ENCODE measurements at places on chromosomes 4 and X.
A peak's percentile ranks its signal among the peaks of the same experiment; 100 is the strongest.

DNA sequence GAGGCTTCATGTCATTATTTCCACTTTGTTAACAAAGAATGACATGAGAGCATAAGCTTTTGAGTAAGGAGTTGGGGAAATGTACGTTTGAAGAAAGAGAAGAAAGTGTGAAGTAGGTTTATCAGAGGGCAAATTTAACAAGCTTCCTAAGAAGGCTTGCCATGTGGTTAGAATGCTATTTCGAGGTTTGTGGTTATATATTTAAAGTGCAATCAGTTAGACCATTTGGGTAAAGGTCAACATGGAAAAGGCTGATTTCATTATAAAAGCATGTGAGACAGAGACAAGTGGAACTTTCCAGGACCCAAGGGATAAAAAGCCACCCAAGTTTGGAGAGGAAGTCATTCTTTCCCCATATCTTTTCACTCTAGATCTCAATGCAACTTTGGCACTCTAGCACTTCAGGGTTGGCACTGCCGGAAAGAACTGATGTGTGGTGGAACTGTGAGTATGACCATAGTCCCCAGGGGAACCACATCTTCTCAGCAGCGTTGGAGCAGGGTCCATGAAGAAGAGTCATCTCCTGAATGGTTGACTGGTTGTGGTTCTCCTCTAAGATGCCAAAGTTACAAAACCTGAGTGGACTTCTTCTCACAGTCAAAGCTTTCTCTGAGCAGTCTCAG lies 529.9 kb downstream of the MID1IP1 start:
- peak; percentile 9 for DNase-seq

DNA sequence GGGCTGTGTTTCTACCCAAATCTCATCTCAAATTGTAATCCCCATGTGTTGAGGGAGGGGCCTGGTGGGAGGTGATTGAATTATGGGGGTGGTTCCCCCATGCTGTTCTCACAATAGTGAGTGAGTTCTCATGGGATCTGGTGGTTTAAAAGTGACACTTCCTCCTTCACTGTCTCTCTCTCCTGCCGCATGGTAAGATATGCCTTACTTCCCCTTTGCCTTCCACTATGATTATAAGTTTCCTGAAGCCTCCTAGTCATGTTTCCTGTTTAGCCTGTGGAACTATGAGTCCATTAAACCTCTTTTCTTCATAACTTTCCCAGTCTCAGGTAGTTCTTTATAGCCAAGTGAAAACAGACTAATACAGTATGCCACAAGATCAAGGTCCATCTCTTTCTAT lies 70.0 kb upstream of the MSX1 start:
- DNase-seq = no peak

GRCh38 chr4:24774452-24774851 lies 20.9 kb upstream of the SOD3 start:
- no peak for DNase-seq

DNA sequence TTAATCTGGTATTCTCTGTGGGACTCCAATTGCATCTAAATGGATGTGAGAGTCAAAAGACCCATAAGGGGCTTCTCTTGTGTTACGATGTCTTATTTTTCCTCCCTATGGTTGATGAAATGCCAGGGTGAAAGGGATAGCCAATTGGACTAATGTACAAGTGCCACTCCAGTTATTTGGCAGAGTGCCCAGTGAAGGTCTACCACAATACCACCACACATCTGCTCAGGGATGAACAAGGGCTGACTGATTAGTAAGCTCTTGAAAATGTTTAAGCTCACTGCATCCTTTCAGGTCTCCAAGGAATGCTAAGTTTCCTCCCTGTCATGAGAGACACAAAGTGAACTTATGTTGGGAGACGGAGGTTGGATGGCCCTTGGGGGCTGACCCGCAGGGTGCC lies 57.8 kb downstream of the HEPH start:
- no peak for DNase-seq

GRCh38 chr4:88928852-88929251 lies 128.1 kb downstream of the FAM13A start:
- no peak for DNase-seq

GRCh38 chr4:155391932-155392331 lies 15.2 kb upstream of the MAP9 start:
- DNase-seq = no peak

GRCh38 chr4:148565801-148566200 lies 123.6 kb upstream of the NR3C2 start:
- DNase-seq = no peak

DNA sequence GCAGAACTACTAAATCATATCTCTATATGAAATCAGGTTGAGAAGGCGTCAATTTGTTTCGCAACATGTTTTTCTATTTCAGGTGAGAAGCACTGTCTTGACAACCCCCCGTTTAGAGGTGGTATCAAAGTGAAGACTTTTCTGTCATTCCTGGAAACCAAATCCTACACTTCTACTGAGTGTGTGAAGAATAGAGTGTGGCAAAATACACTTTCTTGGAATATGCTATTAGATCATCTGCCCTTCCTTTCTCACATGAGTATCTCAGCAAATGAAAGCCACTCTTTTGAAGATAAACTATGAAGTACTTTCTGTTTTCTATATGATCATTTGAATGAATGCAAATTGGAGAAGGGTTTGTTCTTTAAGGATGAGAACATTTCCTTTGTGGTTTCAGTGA lies 174.0 kb upstream of the FMR1 start:
- no peak for DNase-seq

DNA sequence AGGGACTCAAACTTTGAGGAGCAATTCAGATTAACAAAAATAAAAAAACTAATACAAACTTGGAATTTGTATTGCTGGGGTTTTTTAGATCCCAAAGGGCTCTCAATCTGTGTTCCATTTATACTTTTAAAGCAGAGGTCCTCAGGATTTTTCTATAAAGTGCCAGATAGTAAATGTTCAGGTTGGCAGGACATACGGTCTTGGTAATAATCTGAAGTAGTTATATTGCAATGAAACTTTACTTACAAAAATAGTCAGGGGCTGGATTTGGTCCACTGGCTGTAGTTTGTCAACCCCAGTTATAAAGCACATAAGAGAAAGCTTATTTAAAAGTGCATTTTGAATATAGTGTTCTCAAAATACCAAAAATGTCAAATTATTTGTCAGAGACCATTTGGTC lies 164.1 kb upstream of the CTSO start:
- DNase-seq = no peak

- DNase-seq = no peak
Observed at GRCh38 chr4:165905405-165906027, 32.5 kb downstream of the TLL1 start.

DNA sequence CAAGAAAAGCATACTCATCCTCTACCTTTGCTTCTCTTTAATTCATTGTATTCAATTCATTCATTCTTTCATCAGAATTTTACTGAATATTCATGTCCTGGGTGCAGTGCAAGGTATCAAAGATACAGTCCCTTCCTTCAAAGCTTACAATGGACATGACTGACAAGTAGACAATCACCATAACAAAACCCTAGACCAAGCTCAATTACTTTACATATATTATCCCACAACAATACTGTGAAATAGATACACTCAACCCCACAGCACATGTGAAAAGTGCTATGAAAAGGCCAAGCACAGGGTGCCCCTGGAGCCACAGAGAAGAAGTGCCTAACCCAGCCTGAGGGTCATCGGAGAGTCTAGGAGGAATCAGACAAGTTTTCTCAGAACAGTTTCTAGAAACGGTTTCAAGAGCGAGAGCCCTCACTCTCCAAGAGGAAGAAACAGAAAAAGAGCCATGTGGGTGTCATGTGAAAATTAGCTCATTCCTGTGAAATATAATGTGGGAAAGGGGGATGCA lies 15.3 kb downstream of the AMBN start:
- DNase-seq = no peak

DNA sequence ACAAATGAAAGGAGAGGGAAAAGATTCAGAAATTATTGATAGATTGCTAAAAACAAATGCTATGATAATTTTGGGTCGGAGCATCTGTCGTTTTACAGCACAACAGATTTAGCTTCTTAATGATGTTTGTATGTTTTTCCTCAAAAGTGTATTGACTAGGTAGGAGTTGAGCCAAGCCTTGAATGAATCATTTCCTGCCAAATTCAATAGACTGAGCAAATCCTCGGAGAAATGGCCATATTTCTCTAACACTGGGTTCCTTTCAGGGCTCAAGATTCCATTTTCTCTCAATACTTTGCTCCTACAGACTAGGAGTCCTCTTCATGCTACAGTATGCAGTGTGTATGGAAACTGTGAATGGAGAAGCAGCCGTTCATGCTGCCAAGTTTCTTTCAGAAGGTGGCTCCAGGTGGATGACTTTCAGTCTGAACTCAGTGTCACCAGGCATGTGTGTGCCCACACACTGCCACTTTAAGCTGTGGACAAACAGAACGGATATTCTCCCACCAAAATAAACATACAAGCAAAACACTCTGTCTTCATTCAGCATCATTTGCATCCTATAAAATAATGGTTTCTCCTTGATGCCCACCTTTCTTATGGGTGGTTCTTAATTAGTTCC lies 146.0 kb downstream of the TBL1X start:
- no peak for DNase-seq

DNA sequence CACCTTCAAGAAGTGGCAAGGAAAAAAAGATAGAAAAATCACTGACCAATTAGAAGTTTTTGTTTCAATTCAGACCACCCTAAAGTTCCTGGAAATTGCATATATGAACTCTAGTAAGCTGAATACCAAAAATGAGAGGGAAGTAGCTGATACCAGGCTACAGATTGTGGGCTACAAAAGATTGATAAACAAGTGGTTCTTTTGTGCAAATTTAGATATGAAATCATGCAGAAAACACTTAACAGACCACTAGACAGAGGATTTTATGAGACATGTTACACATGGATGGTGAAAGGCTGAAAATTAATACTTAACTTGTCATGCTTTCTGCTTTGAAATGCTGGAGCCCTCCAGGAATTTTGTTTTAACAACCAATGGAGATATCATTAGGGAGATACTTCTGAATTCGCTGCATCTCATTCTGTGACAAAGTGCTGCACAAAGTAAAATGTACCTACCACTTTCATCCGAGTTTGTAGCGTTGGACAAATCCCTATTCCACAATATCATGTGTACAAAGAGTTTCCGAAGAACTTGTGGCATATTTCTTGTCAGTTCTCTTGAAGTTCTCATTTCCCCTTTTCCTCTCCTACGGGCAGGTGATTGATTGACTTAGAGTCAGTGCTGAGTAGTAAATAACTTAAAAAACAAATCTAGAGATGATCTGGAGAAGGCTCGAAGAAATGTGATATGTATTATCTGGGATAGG lies 235.0 kb downstream of the PALLD start:
- no peak for DNase-seq

- no peak for DNase-seq
Observed at GRCh38 chrX:41026702-41027078, 58.6 kb upstream of the USP9X start.

- no peak for DNase-seq
Observed at GRCh38 chrX:12467321-12467720, 323.9 kb upstream of the PRPS2 start.

DNA sequence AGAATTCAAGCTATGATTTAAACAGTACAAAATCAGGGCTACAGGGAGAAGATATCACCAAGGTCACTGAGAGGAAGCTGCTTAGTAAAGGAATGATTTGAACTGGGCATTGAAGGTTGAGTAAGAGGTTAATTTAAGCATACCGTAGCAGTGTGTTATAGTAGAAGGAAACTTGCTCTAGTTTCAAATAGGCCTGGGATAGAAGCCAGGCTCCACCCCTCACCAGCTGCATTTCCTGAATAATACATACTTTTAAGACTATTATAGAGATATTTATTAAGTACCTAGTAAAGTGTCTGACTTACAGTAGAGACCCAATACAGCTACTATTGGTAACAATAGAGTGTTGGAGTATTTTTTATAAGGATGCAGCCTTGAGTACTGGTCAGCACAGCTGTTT lies 118.0 kb upstream of the GLRA2 start:
- DNase-seq = no peak

DNA sequence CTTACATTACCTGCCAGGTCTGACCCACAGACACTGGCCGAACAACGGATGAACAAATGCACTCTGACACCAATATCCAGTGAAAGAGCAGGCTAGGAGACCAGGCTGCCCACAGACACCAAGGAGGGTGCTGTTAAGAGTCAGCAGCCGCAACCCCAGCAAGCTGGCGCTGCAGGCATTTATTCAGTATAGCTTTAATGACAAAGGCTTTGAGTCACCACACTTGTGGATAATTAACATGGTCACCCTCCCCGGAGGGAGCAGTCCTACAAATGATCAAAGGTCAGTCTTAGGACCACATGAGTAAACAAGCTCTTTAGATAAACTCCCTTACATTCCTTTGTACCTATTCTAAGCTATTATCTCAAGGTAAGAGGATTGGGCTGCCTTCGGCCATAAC lies 368.5 kb upstream of the GRID2 start:
- DNase-seq = no peak

- no peak for DNase-seq
Observed at GRCh38 chr4:181823183-181823582, 420.0 kb upstream of the TENM3 start.

GRCh38 chr4:5368426-5368825 lies 317.1 kb downstream of the STK32B start:
- no peak for DNase-seq

GRCh38 chrX:41607264-41607832 lies 81.4 kb upstream of the GPR34 start:
- DNase-seq = no peak

GRCh38 chr4:5009796-5010195 lies 9.5 kb downstream of the CYTL1 start:
- no peak for DNase-seq

DNA sequence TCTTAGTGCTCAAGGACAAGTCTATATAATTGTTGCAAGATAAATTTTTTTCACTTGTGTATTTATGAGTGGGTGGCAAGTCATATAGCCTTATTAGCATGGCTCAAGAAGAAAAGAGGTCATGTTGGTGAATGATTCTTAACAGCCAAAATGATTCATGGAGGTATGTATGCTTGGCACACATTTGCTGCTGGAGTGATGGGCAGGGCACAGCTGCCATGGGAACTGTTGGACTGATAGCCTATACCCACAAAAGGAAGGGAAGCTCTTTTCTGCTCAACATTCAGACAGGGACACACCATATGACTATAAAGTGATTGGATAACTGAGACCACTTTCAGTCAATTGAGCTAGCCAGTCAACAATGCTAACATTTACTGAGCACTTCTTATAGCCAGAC lies 46.8 kb upstream of the PITX2 start:
- no peak for DNase-seq

DNA sequence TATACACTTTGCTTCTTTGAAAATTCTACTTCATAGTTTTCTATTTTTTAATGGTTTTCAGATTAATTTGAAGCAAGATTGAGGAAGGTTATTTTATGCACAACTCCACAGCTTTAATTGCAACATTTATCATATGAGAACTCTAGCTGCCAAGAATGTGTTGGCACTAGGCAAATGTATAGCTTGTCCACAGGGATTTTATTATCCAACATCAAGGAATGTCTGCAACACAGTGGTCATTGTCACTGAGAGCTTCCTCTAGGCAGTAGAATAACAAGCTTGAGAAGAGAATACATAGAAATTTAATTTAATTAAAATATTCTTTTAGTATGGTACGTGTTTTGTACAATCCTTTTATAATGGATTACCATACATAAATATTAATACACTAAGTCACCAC lies 1600.8 kb downstream of the ARAP2 start:
- no peak for DNase-seq

Data from CD4-positive, alpha-beta T cell treated with Interleukin-4 for 4 hours (primary cell).